ENCODE measurements at places on chromosomes 7 and 10. TPM values are rescaled to one million over a fixed set of nuclear protein-coding genes. Genes with fewer than 3 reads are reported as not detected.

GRCh38 chr10:125482108-125482507 lies 200.9 kb downstream of the TEX36 start:
- no peak overlapping the region for H3K4me3 ChIP-seq
- H3K36me3 ChIP-seq: no peaks in the 10 kb centered on the region
- H3K27me3 ChIP-seq: no peaks in the 10 kb centered on the region
- no peak for DNase-seq

- no peak overlapping the region for H3K27ac ChIP-seq
- no peaks in the 10 kb centered on the region for H3K4me1 ChIP-seq
- no peak for DNase-seq
These were observed 37.9 kb upstream of the CNPY1 start for GRCh38 chr7:155584261-155584660.

DNA sequence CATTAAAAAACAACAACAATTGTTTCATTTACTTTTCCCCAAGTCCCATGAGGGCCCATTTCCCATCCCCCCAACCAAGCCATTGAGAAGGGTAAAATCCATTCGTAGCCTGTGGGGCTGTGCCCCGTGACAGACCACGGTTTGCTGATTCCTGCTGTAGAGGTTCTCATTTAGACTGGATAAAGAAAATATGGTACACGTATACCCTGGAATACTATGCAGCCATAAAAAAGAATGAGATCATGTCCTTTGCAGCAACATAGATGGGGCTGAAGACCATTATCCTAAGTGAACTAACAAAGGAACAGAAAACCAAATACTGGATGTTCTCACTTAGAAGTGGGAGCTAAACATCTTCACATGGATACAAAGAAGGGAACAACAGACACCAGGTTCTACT lies 44.9 kb downstream of the ZNF783 start:
- H3K27ac ChIP-seq: no peak overlapping the region
- no peak overlapping the region for H3K4me3 ChIP-seq
- H3K36me3 ChIP-seq: no peaks in the 10 kb centered on the region

DNA sequence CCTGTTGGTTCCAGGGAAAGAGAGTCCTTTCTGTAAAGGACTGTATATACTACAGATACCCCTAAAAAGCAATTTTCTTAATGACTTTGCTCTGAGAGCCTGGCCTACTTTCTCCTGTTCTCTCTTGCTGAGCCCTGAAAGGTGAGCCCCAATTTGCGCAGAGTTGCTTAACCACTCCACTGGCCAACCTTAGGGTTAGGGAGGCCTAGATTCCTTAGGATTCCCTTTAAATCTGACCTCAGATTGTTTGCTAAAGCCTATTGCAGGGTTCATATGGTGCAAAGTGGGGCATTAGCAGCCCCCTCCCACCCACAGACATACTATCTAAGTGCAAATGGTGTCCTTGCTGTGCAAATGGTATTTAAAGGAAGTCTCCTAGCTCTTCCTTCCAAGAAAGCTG lies 164.2 kb downstream of the RNLS start:
- no peaks in the 10 kb centered on the region for H3K36me3 ChIP-seq
- no peak overlapping the region for H3K4me3 ChIP-seq
- no peaks in the 10 kb centered on the region for H3K27me3 ChIP-seq
- no peak for DNase-seq
- no peaks in the 10 kb centered on the region for H3K4me1 ChIP-seq

GRCh38 chr7:4006687-4007086 lies 675.4 kb upstream of the FOXK1 start:
- DNase-seq: no peak
- H3K27ac ChIP-seq: no peak overlapping the region
- no peak overlapping the region for H3K4me3 ChIP-seq
- no peaks in the 10 kb centered on the region for H3K27me3 ChIP-seq
- H3K36me3 ChIP-seq: no peaks in the 10 kb centered on the region

GRCh38 chr10:866577-866941 lies 64.9 kb downstream of the LARP4B start:
- H3K27ac ChIP-seq: no peak overlapping the region
- no peaks in the 10 kb centered on the region for H3K4me1 ChIP-seq
- no peak overlapping the region for H3K4me3 ChIP-seq

- no peaks in the 10 kb centered on the region for H3K27me3 ChIP-seq
- no peak overlapping the region for H3K4me3 ChIP-seq
- no peak for DNase-seq
- peaks cover 12% of the 10 kb centered on the region for H3K4me1 ChIP-seq
- no peak overlapping the region for H3K27ac ChIP-seq
- no peaks in the 10 kb centered on the region for H3K36me3 ChIP-seq
These were observed 821 bp upstream of the JAZF1 start for GRCh38 chr7:28181416-28181815.

DNA sequence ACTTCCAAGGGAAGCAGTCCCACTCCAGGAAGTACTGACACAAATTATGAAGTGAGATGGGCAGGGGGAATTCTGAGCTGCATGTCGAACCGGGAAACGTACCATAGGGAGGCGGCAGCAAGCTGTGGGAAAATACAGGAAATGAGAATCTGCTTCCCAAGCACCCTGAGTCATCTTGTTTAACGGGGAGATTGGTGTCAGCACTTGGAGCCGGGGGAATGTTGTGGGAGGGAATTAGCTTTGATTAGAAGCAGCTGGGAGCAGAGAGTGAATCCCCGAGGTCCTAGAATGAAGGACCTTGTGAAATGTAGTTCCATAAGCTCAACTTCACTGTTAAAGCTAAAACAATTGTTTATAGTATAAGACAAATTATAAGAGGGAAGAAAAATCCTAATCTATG lies 141.4 kb upstream of the PRKCQ start:
- no peak overlapping the region for H3K27ac ChIP-seq
- no peaks in the 10 kb centered on the region for H3K36me3 ChIP-seq
- no peaks in the 10 kb centered on the region for H3K27me3 ChIP-seq
- no peaks in the 10 kb centered on the region for H3K4me1 ChIP-seq
- DNase-seq: no peak
- no peak overlapping the region for H3K4me3 ChIP-seq

DNA sequence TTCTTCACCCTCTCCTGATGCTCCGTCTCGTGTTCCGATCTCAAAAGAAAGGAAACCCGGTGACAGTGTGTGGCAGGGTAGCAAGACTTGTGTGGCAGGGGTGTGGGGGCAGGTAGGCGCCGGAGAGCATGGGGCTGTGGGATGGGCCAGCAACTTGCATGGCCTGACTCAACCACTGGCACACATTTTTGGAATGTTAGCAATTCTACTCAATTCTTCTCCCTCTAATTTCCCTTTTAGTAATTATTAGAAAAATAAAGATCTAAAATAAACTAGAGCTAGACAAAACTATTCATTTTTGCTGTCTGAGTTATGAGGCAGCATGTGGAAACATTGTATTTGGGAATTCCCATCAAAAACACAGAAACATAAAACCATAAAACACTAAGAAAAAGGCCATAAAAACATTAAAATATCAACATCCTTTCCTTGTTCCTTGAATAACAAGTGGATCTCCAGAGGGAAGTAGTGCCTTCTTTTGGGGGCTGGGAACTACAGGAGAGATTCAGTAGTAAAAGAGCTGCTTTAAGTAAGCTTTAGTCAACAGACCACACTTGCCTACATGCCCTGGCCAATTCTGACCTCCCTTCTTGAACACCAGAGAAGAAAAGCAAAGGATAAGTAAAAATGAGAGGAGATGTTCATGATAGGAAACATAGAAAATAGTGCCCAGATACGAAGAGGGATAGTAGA lies 21.8 kb downstream of the SEMA3C start:
- H3K4me3 ChIP-seq: no peak overlapping the region
- no peaks in the 10 kb centered on the region for H3K36me3 ChIP-seq
- no peaks in the 10 kb centered on the region for H3K4me1 ChIP-seq
- H3K27me3 ChIP-seq: no peaks in the 10 kb centered on the region
- DNase-seq: no peak

DNA sequence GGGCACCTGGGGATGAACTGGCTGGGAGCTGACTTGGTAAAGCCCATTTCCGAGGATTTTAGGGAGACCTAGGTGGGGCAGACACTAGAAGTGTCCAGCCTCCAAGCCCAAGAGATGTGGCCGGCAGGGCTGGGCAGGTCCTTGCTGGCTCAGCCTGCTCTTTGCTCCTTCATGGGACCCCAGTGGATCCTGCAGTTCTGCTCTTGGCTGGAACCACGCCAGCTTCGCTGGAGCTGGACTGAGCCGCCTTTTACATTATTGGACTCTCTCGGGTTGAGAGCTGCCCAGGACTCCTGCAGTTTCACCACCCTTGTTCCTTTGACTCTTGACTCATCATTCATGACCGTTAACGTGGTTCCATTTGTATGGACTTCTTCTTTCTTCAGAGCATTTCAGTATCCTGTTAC lies 5.7 kb downstream of the PPIF start:
- H3K36me3 ChIP-seq: peaks cover 56% of the 10 kb centered on the region
- no peak overlapping the region for H3K4me3 ChIP-seq

- no peak overlapping the region for H3K4me3 ChIP-seq
- H3K4me1 ChIP-seq: no peaks in the 10 kb centered on the region
- H3K27me3 ChIP-seq: no peaks in the 10 kb centered on the region
- no peak overlapping the region for H3K27ac ChIP-seq
These were observed 73.8 kb upstream of the BMPER start for GRCh38 chr7:33831389-33832141.

DNA sequence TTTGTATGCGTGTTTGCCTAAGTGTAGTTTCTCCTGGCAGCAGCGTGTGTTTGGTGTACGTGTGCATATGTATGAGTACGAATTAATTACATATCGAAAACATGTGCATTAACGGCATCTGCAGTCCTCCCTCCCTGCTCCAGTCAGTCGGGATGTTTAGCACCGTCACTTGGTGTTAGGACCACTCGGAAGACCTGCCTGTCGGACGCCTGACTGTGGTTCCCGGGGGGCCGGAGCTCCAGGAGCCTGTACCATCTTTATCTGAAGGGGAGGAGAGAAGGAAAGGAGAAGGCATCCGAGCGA lies 1.1 kb upstream of the CNTNAP2 start:
- H3K4me1 ChIP-seq: no peaks in the 10 kb centered on the region
- no peaks in the 10 kb centered on the region for H3K36me3 ChIP-seq
- no peak overlapping the region for H3K4me3 ChIP-seq
- DNase-seq: no peak
- no peaks in the 10 kb centered on the region for H3K27me3 ChIP-seq

DNA sequence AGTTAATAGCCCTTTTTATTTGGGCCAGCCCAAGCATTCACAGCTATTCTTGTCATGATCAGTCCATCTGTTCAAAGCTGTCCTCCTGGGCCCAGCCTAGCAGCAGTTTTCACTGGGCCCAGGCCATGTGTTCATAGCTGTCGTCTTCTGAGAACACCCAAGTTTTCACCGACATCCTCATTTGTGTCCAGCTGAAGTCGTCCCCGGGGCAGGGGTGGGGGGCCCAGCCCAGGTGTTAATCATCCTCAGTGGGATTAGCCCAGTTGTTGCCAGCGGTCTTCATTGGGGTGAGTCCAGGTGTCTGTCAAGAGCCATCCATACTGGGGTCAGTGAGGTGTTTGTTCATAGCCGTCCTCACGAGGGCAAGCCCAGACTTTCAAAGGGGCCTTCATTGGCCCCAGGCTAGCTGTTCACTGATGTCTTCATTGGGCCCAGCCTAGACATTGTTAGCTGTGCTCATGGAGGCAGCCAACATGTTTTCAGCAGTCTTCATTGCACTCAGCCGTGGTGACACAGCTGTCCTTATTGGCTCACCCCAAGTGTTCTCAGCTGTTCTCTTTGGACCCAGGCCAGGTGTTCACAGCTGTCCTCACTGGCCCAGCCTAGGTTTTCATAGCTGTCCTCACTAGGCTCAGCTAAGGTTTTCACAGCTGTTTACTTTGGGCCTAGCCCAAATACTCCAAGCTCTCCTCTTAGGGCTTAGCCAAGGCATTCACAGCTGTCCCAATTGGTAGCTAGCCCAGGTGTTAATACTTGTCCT lies 10.0 kb downstream of the FRG2B start:
- no peaks in the 10 kb centered on the region for H3K36me3 ChIP-seq
- no peaks in the 10 kb centered on the region for H3K4me1 ChIP-seq
- no peak overlapping the region for H3K4me3 ChIP-seq
- H3K27ac ChIP-seq: no peak overlapping the region
- no peak for DNase-seq

The OR2A1 gene
- total RNA-seq: not detected

The ADAP1 gene
- total RNA-seq: 67.7 TPM

The OR2A42 gene
- total RNA-seq: not detected

The NPFFR1 gene
- not detected for total RNA-seq

The SH2B2 gene
- total RNA-seq: 1.8 TPM
